ENCODE measurements at places on chromosomes 1 and 21.

GRCh38 chr1:209869291-209870149 is 41.7 kb downstream of the UTP25 start:
- DNase-seq: no peak

DNA sequence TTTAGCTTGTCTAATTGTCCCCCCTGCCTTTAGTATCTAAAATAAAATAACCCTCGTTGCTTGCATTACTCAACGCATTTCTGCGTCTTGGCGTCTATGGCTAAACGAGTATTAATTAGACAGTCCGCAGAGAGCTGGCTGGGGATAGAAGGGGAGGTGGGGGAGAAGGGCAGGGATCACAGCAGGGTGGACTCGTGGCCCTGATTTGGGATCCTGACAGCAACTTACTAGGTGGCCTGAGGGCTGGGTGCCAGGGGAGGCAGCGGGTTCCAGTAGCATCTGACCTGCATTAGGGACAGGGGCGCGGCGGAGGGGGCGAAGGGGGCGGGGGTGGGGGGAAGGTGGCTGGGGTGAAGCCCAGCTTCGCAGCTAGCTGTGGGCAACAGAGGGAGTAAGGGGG is 1.1 kb upstream of the BACE2 start:
- no peak for DNase-seq

GRCh38 chr21:45894906-45895777 is 86.4 kb upstream of the COL6A1 start:
- DNase-seq: no peak

GRCh38 chr1:170205301-170205700 is 59.5 kb downstream of the NTMT2 start:
- no peak for DNase-seq

GRCh38 chr1:6625584-6626149 is 999 bp downstream of the THAP3 start:
- peak; percentile 5 for DNase-seq

DNA sequence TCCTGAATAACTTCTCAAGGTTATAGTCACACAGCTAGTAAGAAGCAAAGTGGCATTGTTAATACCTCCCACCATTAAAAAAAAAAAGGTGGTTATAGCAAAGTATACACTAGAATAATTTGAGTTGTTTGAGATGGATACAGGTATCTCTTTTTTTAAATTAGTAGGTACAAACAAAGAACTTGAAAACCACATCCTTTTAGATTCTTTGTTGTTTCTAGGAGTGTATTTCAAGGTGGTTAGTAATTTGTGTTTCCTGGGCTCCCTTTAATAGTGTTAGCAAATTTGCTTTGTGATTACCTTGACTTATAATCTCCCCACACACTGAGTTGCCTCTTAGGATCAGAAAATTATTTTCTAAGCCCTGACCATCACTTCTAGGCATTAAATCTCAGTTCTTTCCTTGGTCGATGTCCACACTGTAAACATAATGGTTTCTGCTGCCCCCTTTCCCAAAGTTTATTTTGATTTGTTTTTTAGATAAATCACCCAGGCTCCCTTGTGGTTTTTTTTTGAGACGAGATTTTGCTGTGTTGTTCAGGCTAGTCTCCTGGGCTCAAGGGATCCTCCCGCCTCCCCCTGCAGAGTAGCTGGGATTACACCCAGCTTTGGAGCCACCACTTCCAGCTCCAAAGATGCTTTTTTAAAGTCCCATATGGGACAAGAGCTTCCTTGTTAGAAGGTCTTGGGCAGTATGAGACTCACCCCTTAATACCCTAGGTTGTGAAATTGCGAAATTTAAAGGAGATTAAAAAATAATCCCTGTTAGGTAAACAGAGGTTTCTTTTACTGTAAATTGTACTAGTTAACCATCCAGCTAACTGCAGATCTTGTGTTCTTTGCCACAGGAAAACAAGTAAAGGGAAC is 6.2 kb downstream of the AKIRIN1 start:
- DNase-seq: no peak

GRCh38 chr1:113963281-113963906 is 15.9 kb upstream of the OLFML3 start:
- DNase-seq: no peak

DNA sequence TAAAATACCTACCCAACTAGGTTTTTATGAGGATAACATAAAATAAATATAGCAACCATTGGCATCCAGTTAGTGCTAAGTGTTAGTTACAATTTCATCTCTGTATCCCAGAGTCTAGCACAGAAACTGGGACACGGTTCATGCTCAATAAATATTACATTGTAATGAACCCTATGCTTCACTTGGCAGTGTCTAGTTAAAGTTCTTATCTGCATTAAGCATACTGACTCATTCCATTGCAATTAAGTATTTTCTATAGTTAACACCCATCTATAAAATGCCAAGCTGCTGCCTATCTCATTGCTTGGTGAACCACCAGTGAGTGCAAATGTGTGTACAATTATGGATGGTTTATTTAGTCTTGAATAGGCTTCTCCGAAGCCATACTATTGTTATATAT is 15.2 kb downstream of the CHML start:
- no peak for DNase-seq

DNA sequence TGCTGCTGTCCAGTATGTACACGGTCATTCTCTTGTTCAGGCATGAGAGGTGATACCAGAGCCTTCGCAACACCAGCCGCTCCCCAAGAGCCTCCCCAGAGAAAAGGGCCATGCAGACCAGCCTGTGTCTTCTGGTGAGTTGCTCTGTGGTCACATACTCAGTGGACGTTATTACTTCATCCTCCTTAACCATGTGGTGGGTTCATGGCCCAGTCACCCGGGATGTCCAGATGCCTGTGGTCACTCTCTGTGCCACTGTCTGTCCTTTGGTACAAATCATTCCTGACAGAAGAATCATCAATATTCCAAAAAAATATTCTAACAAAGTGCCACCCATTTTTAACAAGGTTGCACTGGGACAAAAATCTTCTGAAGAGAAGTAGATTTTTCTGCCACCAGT is 8.8 kb upstream of the ZNF124 start:
- no peak for DNase-seq

- DNase-seq: peak; percentile 86
Measured at GRCh38 chr1:37477198-37477931, 3.0 kb downstream of the ZC3H12A start.

DNA sequence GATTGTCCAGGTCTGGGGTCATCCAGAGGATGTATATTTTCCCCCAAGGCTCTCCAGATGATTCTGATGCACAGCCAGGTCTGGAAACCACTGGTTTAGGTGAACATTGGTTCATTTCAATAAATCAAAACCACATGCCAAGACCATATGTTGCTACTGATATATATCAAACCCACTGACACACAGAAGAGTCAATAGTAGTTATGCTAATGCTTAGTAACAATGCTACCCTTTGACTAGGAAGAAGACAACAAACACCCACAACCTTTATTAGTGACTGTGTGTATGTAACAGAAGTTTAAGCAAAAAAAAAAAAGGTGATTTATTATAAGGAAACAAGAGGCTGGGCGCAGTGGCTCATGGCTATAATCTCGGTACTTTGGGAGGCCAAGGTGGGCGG is 35.6 kb upstream of the POU2F1 start:
- DNase-seq: no peak

DNA sequence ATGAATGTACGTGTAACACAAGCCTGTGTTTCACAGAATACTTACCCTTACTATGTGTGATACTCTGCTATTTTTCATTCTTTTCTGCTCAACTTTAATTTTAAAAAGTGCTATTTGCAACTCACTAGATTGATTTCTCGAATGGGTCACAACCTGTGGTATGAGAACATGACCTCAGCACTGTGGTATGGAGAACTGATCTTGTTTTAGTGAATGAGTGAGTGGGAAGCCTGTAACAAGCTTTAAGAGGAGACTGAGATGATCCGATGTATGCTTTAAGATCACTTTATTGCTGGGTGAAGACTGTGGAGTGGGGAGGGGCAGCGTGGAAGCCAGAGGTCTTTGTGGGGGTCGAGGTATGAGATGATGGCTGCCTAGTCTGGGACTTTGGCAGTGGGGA is 21.6 kb downstream of the MECR start:
- no peak for DNase-seq

DNA sequence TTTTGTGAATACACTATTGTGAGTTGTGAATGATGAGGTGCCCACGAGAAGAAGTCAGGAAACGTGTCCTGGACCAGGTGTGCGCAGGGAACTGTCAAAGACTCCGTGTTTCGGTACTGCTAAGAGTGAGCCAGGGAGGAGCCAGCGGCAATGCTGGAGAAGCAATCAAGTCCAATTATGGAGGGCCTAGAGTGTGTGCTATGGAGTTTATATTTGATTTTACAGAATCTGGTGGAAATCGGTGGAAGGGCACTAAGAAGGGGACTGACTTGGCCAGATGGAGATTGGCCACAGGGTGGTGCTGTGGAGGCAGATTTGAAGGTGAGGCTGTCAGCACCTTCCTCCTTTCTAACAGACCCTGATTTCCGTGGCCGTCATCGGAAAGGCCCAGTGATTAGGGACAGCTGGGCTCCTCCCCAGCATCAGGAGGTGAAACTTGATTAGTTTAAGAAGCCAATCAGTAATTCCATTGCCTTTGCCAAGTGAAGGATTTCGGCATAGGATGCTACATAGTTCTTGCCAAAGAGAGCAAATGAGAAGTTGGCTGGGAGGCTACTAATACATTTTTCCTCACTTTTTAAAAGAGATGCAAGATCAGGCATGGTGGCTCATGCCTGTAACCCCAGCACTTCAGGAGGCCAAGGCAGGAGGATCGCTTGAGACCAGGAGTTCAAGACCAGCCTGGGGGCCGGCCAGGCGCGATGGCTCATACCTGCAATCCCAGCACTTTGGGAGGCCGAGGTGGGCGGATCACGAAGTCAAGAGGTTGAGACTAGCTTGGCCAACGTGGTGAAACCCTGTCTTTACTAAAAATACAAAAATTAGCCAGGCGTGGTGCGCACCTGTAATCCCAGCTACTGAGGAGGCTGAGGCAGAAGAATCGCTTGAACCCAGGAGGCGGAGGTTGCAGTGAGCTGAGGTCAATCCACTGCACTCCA is 7.0 kb downstream of the PTCH2 start:
- DNase-seq: peak; percentile 88

DNA sequence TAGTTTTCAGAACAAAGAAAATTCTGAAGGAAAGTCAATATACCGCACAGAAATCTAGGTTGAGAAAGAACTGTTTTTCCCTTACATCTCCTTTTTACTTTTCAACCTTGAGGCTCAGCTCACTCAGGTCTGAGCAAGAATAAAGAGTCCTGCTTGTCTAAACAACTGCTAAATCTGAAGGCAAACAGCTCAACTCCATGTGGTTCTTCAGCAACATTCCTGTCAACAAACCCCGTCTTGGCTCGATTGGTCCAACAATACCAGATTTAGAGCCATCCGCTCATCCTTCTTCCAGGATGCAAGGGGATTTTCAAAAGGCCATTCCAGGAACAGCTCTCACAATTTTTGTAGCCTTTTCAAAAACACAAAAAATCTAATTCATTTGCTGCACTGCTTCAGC is 119.8 kb downstream of the HLCS start:
- DNase-seq: no peak

DNA sequence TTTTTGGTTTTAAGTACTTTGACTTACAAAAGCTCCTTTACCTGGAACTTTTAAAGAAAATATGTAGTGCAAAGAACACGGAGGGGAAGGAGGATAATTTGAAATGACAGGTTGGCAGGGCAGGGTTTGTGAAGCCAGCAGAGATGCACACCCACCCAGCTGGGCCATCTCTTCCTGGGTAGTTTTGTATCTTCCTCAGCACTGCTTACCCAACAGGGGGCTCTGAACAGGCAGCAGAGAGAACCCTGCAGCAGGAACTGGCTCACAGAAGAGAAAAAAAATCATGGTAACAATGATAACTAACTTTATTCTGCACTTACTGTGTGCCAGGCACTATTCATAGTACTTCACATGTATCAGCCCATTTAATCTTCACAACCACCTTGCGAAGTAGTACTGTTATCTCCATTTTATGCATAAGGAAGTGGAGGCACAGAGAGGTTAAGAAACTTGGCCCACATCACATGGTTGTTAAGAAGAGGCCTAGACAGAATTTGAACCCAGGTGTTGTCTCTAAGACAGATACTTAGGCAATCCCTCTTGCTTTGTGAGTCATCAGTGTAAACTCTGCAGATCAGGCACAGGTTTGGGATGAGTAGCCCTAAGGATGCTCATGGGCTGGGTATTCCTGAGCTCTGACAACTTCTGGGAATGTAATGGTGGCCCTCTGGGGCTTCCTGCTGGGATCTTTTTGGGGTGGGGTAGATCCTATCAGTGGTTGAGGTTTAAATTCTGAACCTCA is 60.8 kb downstream of the ELK4 start:
- no peak for DNase-seq

- DNase-seq: no peak
Measured at GRCh38 chr1:83626603-83627002, 372.3 kb downstream of the TTLL7 start.

- no peak for DNase-seq
Measured at GRCh38 chr1:29860056-29860455, 623.7 kb downstream of the PTPRU start.

GRCh38 chr1:84330125-84330984 is 28.8 kb downstream of the SAMD13 start:
- no peak for DNase-seq

DNA sequence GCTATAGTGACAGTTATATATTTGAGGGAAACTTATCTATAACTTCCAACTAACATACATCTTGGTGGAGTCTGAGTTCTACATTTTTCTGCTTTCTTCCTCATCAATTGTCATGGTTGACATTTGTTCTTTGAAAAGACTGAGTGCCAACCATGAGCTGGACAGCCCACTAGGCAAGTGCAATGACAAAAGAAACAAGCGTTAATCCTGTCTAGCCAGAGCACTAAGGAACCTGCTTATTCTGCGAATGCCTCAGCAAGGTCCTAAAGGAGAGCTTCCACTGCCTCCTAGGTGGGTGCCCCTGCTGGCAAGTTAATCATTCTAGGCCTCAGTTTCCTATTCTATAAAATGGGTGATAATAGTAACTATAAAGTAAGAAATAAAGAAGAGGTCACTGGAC is 44.8 kb downstream of the IRF2BP2 start:
- DNase-seq: no peak

GRCh38 chr1:2019172-2019543 is at the start of gene GABRD:
GABRD (plus strand) TSS chr1:2019345; CDS start chr1:2019424, 79 bp downstream.
- DNase-seq: no peak

- DNase-seq: no peak
Measured at GRCh38 chr1:195745189-195746010, 862.8 kb downstream of the KCNT2 start.

GRCh38 chr1:154765970-154766369 is 104.1 kb downstream of the KCNN3 start:
- no peak for DNase-seq

DNA sequence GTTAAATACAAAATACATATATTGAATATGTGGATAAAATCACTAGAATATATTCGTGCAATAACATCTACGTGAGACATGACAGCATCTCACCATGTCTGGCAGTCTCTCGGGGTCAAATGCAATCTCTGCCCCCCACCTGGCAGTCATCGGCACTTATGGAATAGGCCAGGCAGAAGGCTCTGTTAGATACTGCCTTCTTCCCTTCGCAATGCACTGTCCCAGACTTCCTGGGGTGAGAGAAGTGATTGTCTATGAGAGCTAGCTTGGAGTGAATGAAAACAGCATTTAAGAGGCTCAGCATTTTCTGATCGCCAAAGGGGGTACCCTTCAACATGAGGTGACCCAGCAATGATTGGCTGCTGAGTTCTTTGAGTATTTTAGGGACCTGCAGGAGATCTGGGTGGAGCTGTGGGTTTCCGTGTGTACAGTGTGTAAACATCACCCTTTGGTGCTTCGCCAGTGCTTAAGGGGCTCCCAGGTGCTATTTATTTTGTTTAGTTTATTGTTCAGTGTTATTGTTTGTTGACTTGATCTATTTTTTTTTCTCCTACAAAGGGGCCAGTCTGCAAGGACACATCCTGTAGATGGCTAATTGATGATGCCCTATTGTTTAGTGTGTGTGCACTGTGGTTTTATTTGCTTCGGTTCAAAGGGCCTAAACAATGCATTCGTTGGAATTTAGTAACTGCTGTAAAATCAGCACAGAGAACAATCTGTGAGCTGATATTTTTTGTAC is 10.2 kb downstream of the ERG start:
- DNase-seq: no peak

Data from activated naive CD4-positive, alpha-beta T cell treated with Interleukin-2 at 50 U/mL for 16 hours (primary cell).